ENCODE measurements at places on chromosomes 5 and 9. TPM values are rescaled to one million over a fixed set of nuclear protein-coding genes. Genes with fewer than 3 reads are reported as not detected.

DNA sequence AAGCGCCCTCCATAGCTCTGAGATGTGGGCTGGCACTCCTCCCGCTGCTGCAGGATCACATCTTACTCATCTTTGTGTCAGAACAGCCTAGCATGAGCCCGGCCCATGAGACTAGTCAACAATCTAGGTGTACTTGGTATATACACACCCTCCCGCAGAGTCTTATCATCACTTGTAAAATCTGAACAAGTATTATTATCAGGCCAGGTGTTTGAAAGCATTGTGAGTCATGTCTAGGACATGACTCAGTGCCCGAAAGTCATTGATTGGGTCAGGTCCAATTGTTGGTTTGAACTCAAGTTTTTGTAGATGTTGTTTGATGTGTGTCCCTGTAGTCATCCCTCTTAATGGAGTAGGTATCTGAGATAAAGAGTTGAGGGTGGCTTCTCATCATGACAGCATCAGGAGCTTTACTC is 108.7 kb downstream of the CFAP90 start:
- H3K36me3 ChIP-seq, result no peaks in the 10 kb centered on the region
- peaks cover 48% of the 10 kb centered on the region for H3K27me3 ChIP-seq
- DNase-seq, result peak; percentile 29

GRCh38 chr5:76867038-76867437 is 17.2 kb downstream of the S100Z start:
- H3K36me3 ChIP-seq, result peaks cover 6% of the 10 kb centered on the region
- H3K4me3 ChIP-seq, result no peak overlapping the region

GRCh38 chr5:63697811-63698210 is 264.4 kb downstream of the HTR1A start:
- no peak for DNase-seq
- H3K27me3 ChIP-seq, result no peaks in the 10 kb centered on the region
- H3K4me1 ChIP-seq, result peaks cover 4% of the 10 kb centered on the region

- no peaks in the 10 kb centered on the region for H3K27me3 ChIP-seq
- no peak for DNase-seq
- H3K36me3 ChIP-seq, result no peaks in the 10 kb centered on the region
- H3K27ac ChIP-seq, result no peak overlapping the region
- H3K4me1 ChIP-seq, result peaks cover 10% of the 10 kb centered on the region
- H3K4me3 ChIP-seq, result no peak overlapping the region
Measured at GRCh38 chr9:36935768-36936497, 98.1 kb downstream of the PAX5 start.

- no peak within 1 kb of the TSS for H3K4me3 ChIP-seq
- DNase-seq, result no peak
- H3K4me1 ChIP-seq, result peaks cover 9% of the 10 kb centered on the region
- H3K36me3 ChIP-seq, result peaks cover 9% of the 10 kb centered on the region
- H3K27ac ChIP-seq, result no peak within 1 kb of the TSS
Measured at GRCh38 chr9:35791297-35791921, at the start of gene NPR2. Gene NPR2 (plus strand): TSS chr9:35791591. CDS start chr9:35792409, 818 bp downstream.

DNA sequence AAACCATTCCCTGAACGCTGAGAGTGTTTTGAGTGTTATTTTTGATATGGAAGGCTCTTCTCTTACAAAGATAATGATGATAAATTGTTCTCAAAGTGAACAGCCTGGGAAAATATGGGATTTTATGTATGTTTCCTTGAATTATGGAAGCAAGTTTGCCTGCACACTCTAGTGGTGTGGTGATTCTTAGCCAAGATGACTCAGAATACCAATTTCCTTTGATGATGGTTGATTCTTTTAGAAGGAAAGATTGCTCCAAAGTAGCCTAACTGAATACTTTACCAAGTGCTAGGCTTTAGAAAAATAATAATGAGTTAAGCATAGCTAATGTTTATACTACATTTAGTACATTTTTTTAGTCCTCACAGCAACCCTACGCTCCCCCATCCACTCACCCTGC is 243.4 kb downstream of the EBF1 start:
- no peak for DNase-seq
- H3K36me3 ChIP-seq, result no peaks in the 10 kb centered on the region
- peaks cover 5% of the 10 kb centered on the region for H3K4me1 ChIP-seq
- H3K4me3 ChIP-seq, result no peak overlapping the region

DNA sequence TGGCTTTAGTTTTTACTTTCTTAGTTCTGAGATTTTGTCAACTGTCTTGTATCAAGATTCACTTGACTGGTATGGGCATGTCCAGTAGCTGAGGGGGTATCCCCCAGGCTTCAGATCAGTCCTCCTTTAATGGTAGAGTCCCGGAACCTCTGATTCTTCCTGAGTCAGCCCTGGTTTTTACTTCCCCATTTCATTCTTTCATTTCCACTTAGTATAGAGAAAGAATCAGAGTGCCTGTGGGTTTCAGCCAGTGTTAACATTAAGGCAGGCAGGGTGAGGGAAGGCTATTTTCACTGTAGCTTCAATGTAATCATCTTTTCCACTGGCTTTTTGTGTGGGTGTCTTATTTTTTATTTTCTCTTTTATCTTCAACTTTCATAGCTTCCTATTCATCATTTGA is 8.3 kb upstream of the COMMD10 start:
- H3K27ac ChIP-seq, result no peak overlapping the region
- no peaks in the 10 kb centered on the region for H3K27me3 ChIP-seq
- no peaks in the 10 kb centered on the region for H3K36me3 ChIP-seq
- H3K4me3 ChIP-seq, result no peak overlapping the region

DNA sequence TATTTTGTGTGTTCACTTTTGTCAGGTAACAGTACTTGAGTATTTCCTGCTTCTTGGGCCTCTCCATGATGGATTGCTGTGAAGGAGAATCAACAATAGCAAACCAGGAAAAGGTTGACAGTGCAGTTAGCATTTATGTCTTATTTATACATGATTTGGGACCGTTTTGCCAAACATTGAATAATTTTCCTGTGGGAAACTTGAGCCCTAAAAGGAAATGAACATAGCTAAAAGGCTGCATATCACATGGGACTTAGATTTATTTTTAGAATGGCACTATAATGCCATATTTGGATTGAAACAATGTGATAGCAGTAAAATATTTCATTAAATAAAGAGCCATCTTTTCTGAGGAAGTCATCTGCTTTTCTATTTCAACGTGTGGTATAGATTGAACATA is 15.3 kb downstream of the GPR21 start:
- H3K27me3 ChIP-seq, result no peaks in the 10 kb centered on the region
- H3K4me3 ChIP-seq, result no peak overlapping the region
- peak overlapping the region; percentile 17 for H3K27ac ChIP-seq

DNA sequence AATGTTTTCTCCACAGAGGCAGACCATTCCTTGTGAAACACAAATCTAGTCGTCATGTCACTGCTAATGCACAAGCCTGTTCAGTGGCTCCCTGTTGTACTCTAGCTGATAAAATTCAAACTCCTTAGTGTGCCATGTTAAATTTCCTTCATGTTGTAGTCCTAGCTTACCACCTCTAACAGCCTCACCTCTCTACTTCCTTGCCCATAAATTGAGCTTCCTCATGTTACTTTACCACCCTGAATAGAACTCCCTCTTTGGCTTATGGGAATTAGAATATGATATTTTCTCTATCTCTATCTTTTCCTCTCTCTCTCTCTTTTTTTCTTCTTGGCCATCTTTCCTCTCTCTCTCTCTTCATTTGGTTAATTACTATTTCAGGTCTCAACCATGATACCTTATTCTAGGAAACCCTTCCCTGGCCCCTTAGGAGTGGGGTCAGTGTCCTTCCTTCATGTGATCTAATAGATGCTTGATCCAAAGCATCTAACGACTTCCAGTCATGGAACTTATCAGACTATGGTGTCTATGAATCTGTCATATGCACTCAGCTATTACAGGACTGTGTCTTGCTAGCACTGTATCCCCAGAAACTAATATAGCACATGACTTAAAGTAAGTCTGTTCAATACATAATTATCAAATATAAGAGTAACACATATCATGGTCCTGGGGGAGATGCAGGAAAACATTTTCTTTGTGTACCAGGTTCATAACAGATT is 31.5 kb upstream of the ALDH1A1 start:
- no peaks in the 10 kb centered on the region for H3K36me3 ChIP-seq
- no peak overlapping the region for H3K27ac ChIP-seq
- H3K4me3 ChIP-seq, result no peak overlapping the region

DNA sequence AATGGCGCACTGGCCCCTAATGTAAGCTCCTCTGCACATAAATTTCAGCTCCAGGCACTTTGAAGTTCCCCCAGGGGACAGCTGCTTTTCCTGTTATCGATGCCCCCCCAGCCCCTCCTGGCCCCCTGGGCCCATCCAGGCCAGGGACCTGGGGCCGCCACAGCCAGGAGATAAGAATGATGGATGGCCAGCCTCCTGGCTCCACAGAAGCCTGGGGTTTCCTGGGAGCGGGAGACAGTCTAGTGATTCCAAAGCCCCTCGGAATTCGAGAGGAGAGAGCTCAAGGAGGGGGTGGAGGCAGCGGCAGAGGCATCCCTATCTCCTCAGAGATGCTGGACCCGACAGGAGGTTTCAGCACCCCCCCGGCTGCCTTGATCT is 98.4 kb upstream of the HAND1 start:
- peaks cover 7% of the 10 kb centered on the region for H3K4me1 ChIP-seq
- no peak overlapping the region for H3K4me3 ChIP-seq
- H3K27ac ChIP-seq, result no peak overlapping the region
- no peak for DNase-seq

GRCh38 chr9:127904561-127905003 is 5.2 kb upstream of the ST6GALNAC6 start:
- no peak overlapping the region for H3K27ac ChIP-seq
- H3K27me3 ChIP-seq, result no peaks in the 10 kb centered on the region
- no peak for DNase-seq
- H3K36me3 ChIP-seq, result peaks cover 10% of the 10 kb centered on the region
- no peak overlapping the region for H3K4me3 ChIP-seq
- peaks cover 6% of the 10 kb centered on the region for H3K4me1 ChIP-seq

- no peak overlapping the region for H3K4me3 ChIP-seq
- DNase-seq, result no peak
- H3K27me3 ChIP-seq, result no peaks in the 10 kb centered on the region
- H3K36me3 ChIP-seq, result no peaks in the 10 kb centered on the region
Measured at GRCh38 chr9:109894473-109894872, 114.5 kb downstream of the PALM2AKAP2 start.

DNA sequence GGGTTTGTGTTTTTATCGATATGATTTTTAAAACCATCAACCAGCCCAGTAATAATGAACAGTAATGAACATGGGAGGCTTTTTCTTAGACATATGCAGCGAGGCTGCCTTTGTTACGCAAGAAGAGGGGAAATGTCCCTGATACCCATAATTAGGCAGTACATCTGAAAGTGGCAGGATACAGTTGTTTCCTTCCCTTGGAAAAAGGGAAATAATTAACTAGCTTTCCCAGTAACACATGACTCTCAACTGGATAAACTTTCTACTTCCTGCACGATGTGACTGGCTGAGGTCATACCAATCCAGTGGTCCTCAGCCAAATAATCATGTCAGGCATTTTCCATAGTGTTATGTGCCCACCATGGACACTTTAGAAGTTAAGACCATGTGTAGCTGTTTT is 431.6 kb upstream of the C9orf72 start:
- peaks cover 21% of the 10 kb centered on the region for H3K27me3 ChIP-seq
- no peak overlapping the region for H3K27ac ChIP-seq
- no peaks in the 10 kb centered on the region for H3K36me3 ChIP-seq
- no peak for DNase-seq
- H3K4me1 ChIP-seq, result no peaks in the 10 kb centered on the region
- no peak overlapping the region for H3K4me3 ChIP-seq

- H3K27me3 ChIP-seq, result peaks cover 4% of the 10 kb centered on the region
- H3K36me3 ChIP-seq, result no peaks in the 10 kb centered on the region
- no peak overlapping the region for H3K27ac ChIP-seq
- peaks cover 6% of the 10 kb centered on the region for H3K4me1 ChIP-seq
Measured at GRCh38 chr9:98635374-98635773, 73.4 kb downstream of the GABBR2 start.

GRCh38 chr9:18982262-18982620 is 50.8 kb downstream of the SAXO1 start:
- peak; percentile 27 for DNase-seq
- H3K27ac ChIP-seq, result no peak overlapping the region
- no peak overlapping the region for H3K4me3 ChIP-seq
- H3K27me3 ChIP-seq, result no peaks in the 10 kb centered on the region

DNA sequence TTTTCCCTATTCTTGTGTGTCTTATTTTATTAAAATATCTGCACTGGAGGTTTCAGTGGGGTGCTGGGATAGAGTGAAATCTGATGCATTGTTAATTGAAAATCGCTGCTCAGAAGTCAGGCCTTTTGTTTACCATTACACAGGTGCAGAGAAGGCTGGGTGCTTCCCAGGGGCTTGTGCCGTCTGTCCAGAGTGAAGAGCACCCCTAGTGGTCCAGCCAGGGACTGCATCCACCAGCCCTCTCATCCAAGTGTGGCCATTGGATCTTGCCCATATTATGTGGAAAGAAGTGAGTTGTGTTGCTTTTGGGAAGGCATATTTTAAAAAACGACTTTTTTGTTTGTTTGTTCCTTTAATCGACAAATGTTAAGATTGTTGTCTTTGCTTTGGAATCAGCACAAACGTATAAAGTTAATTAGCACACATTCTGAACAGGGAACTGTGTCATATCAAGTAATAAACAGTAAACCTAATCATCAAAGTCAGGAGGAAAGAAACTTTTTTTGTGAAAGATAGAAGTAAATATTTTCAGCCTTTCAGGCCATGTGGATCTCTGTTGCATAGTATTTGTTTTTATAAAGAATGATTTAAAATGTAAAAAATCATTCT is 315.6 kb downstream of the MTRR start:
- no peaks in the 10 kb centered on the region for H3K4me1 ChIP-seq
- H3K36me3 ChIP-seq, result no peaks in the 10 kb centered on the region
- DNase-seq, result peak; percentile 16
- no peaks in the 10 kb centered on the region for H3K27me3 ChIP-seq
- H3K4me3 ChIP-seq, result no peak overlapping the region

GRCh38 chr9:113139225-113139829 is 11.5 kb upstream of the SLC31A2 start:
- H3K27me3 ChIP-seq, result peaks cover 21% of the 10 kb centered on the region
- no peaks in the 10 kb centered on the region for H3K4me1 ChIP-seq
- H3K27ac ChIP-seq, result no peak overlapping the region
- no peaks in the 10 kb centered on the region for H3K36me3 ChIP-seq
- H3K4me3 ChIP-seq, result no peak overlapping the region

GRCh38 chr5:153891394-153891793 is 147.3 kb downstream of the FAM114A2 start:
- H3K4me1 ChIP-seq, result peaks cover 10% of the 10 kb centered on the region
- H3K27ac ChIP-seq, result no peak overlapping the region
- no peak for DNase-seq
- H3K36me3 ChIP-seq, result no peaks in the 10 kb centered on the region
- no peaks in the 10 kb centered on the region for H3K27me3 ChIP-seq
- no peak overlapping the region for H3K4me3 ChIP-seq

PPP3R2 gene
- total RNA-seq, result not detected

ADAMTS2 gene
- total RNA-seq, result 0.17 TPM

IL13 gene
- not detected for total RNA-seq

LIFR gene
- 3.7 TPM for total RNA-seq

SH3RF2 gene
- total RNA-seq, result 29.6 TPM

HSPA5 gene
- total RNA-seq, result 1,788 TPM

GRIA1 gene
- not detected for total RNA-seq

SLCO6A1 gene
- not detected for total RNA-seq

SLC28A3 gene
- 0.77 TPM for total RNA-seq

PCDHGB5 gene
- total RNA-seq, result 5.6 TPM

CXXC5 gene
- total RNA-seq, result 7.8 TPM

SLC36A1 gene
- total RNA-seq, result 10.4 TPM

DCTN4 gene
- 122 TPM for total RNA-seq

HTR4 gene
- not detected for total RNA-seq

C9orf57 gene
- not detected for total RNA-seq
